IPS-NIHi11 (cell line): ENCODE measurements at places on chromosomes 16 and 17.

DNA sequence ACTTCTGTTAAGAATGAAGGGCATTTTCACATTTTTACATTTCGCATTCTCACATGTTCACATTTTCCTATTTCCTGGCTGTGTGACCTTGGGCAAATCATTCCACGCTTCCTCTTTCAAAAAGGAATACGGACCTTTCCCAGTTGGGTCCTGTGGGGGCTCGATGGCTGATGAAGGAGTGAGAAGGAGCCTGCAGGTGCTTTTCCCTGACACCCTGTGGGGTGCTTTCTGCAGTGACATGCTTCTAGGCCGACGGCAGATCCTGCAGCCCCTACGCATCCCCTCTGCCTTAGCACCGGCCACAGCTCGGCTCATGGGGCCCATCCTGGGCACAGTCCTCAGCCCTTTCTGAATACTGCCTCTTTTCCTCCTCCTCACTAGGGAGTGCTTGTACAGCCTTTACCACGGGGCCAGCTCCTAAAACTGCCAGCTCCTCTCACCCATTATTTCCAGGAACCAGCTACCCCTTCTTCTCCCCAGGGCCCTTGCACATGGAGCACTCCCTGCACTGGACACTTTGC, 91.0 kb downstream of the FOXL1 start:
- no peak for DNase-seq

- no peak for DNase-seq
Observed at GRCh38 chr16:70730031-70730430, 44.2 kb upstream of the MTSS2 start.

DNA sequence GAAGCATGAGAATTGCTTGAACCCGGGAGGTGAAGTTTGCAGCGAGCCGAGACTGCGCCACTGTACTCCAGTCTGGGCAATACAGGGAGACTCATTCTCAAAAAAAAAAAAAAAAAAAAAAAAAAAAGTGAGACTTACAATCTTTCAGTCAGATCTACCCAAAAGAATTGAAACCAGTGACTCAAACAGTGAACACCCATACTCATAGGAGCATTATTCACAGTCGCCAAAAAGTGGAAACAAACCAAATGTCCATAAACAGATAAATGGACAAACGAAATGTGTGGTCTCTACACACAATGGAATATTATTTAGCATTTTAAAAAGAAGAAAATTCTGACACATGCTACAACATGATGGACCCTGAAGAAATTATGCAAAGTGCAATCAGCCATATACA, 9.1 kb upstream of the SCNN1B start:
- DNase-seq = no peak

GRCh38 chr17:7285679-7286078, 4.2 kb downstream of the SLC2A4 start:
- no peak for DNase-seq

DNA sequence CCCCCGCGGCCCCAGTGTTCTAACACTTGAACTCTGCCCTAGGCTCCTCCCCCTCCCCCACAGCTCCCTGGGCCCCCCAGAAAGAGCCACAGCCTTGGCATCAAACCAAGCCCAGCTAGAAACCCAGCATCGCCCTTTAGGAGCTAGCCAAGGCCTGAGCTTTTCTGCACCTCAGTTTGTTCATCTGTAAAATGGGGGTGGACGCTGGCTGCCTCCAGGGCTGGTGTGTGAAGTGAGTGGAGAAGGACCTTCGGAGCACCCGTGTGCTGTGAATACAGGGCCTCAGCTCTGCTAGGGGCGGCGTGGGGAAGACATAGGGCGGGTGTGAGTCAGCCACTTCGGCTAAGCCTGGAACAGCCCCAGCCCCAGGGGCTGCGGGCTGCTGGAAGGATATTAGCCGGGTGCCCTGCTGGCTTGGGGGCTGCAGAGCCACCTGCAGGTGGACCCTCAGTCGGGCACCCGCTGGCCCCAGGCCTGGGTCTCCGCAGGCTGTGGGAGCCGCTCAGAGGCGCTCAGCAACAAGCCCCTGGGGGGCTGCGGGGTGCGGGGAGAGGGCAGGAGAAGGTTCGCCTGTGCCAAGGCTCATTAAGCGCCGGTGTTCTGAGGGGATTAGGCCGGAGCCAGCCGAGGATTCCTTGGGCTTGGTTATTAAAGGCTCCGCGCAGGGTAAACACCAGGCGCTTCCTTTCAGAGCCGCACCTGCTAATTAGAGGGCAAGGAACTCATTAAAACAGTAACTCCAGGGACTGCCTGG, 217.0 kb upstream of the CIBAR2 start:
- no peak for DNase-seq

- DNase-seq = no peak
Observed at GRCh38 chr16:2753733-2754020, 1.2 kb downstream of the SRRM2 start.

DNA sequence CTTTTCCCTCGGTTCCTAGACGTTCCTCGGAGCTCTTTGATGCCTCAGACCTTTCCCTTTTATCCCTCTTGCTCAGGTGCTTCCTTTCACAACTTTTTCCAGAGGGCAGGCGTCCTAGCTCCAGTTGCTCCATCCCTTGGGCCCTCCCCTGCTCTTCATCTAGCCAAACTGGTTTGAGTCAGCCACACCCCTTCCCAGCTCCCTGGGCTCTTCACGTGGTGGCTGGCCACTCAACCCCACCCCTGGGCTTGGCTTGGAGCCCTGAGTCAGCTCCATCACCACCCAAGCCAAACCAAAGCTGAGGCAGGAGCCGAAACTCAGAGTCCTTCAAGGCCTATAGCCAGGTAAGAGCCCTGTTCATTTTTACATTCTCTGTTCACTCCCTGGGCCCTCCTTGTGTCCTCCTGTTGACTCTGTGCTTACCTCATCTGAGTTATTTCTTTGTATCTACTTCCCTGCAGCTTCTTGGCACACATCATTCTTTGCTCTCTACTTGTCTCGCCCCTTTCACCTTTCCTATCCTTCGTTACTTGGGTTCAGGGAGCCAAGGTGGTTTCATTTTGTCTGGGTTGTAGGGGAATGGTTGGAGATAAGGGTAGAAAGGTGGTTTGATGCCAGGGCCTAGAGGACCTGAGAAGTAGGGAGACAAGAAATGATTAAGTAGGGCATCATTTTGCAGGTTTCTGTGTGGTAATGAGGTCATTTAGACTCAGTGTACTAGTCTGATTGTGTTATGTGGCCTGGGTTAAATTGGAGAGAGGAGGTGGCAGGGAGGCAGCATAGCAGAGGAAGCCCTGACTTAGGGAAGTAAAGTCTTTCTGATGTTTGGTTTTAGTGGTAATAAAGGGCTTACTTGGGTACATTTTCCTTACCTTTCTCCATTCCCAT, 7.6 kb upstream of the PHKG2 start:
- DNase-seq = peak; percentile 80

- DNase-seq = peak; percentile 76
Observed at GRCh38 chr17:10737168-10737622, 7.4 kb upstream of the TMEM220 start.

DNA sequence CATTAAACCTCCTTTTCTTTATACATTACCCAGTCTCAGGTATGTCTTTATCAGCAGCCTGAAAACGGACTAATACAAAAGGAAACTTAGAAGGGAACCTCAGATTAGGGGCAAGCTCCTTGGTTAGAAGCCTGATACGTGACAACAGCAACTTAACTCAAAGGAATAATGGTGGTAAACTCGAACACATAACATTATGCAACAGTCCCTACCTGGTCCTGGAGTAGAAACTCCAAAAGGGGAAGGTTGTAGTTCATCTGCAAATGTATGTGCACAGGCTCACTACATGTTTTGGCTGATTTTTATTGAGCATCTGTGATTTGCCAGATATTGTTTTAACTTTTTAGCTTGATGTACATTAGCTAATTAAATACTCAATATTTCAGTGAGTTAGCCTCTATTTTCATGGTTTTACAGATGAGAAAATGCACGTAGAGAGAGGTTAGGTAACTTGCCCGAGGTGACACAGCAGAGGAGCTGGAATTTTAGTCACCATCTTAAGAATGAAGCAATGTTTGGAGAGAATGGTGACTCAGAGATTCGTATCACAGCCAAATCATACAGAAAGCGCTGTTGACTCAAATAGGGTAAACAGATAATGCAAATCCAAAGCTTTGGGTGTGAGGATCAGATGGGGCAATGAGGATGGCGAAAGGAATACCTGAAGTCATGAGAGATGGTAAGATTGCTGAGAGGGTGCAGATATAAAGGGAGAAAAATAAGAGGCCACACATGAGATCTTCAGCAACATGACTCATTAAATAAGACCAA, 194.9 kb upstream of the RBFOX1 start:
- no peak for DNase-seq

DNA sequence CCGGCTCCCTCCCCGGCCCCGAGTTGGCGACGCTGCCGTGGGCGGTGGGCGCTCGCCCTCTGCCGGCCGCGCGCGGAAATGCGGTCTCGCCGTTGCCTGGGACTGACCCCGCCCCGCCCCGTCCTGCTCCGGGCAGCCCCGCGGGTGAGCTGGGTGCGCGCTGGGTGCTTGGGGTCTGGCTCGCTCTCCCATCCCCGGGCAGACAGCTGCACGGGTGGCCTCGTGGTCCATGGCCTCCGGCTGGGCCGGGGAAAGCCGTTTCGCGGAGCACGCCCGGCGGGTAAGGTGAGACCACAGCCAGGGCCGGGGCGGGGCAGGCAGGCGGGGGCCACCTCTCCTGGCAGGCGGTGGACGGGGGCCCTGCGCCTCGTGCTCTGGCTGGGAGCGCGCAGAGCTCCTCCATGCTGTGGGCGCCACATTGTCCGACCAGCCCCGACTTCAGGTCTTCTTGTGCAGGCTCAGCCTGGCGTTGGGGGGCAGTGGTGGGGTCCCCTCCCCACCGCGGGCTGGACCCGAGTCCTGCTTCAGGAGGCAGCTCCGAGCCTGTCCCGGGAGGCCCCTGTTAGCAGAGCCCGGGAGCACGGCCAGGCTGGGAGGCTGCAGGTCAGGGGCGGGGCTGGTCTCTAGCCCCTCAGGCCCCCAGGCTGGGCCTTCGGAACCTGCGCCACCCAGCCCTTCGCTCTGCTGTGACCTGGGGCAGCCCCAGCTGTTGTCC, 7.0 kb upstream of the C1QTNF8 start:
- peak; percentile 96 for DNase-seq

DNA sequence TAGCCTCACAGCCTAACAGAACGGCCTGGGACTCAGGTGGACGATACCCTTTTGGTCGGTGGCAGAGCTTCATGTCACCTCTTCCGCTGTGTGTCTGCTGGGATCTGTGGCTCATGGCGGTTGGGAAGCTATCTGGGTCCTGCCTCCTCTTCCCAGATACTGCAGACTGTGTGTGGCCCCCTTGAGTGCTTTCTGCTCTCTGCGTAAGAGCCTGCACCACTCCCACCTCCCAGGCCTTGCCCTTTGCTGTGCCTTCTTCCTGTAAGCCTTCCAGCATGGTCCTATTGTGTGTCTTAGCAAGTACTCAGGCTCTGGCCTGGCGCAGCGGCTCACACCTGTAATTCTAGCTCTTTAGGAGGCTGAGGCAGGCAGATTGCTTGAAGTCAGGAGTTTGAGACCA, 17.5 kb upstream of the ADCY7 start:
- DNase-seq = no peak

DNA sequence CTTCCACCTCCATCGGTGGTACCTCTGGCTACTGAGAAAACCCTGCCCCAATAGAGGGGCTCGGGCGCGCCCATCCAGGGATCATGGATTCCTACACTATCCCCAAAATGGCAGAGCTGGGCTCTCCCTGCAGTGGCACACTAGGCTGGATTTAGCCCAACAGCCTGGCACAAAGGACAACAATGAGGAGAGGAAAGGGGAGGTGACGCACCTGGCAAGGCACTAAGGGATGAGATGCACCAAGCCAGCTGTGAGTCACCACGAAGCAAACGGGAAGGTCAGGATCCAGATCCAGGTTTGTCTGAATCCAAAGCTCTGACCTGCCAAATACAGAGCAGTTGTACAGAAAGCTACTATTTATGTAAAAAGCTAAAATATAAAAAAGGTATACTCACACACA, 18.1 kb downstream of the UBE2O start:
- no peak for DNase-seq

DNA sequence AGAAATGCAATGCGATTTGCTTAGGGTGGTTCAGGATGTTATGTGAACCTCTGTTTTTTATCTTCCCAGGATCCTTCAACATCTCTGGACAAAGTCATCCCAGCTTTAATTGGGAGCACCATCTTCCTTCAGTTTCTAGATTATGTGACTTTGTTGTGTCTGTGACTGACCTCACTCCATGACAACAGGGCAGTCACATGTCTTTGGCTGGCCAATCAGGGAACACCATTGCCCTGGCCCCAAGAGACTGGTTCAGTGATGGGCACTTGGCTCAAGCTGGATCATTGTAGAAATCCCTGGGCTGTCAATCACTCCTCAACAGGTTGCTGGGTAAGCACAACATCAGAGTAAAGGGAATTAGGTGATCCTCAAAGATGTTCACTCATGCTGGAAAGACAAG, 499.7 kb downstream of the XYLT1 start:
- peak; percentile 39 for DNase-seq
